Activated CD4-positive, CD25-positive, alpha-beta regulatory T cell treated with anti-CD3 and anti-CD28 coated beads, Interleukin-2, amount 50 U/mL, for 24 hours (primary cell): ENCODE measurements at places on chromosomes 16 and 17.

- no peak for ATAC-seq
Observed at GRCh38 chr16:54116124-54116655, 170.4 kb downstream of the IRX3 start.

GRCh38 chr16:77470851-77471250, 36.0 kb upstream of the ADAMTS18 start:
- ATAC-seq: no peak

DNA sequence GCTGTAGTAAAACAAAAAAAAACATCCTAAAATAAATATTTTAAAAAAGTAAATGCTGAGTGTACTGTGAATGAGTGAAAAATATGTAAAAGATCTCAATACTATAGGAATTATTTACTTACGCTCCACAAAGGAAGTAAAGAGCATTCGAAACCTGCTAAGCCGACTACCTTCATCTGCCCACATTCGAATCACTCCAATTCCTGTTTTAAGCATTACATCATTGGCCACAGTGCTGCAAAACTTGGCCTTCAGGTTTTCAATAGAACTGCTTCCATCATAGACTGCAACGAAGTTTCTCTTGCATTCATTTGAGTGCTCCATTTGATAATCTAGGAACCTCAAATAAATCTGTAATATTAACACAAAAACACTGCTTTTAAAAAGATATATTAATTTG, 34.4 kb downstream of the NETO2 start:
- ATAC-seq: no peak

- no peak for ATAC-seq
Observed at GRCh38 chr17:39754958-39755553, 17.3 kb downstream of the GRB7 start.

GRCh38 chr16:79114759-79115158, 485.8 kb downstream of the MAF start:
- no peak for ATAC-seq

DNA sequence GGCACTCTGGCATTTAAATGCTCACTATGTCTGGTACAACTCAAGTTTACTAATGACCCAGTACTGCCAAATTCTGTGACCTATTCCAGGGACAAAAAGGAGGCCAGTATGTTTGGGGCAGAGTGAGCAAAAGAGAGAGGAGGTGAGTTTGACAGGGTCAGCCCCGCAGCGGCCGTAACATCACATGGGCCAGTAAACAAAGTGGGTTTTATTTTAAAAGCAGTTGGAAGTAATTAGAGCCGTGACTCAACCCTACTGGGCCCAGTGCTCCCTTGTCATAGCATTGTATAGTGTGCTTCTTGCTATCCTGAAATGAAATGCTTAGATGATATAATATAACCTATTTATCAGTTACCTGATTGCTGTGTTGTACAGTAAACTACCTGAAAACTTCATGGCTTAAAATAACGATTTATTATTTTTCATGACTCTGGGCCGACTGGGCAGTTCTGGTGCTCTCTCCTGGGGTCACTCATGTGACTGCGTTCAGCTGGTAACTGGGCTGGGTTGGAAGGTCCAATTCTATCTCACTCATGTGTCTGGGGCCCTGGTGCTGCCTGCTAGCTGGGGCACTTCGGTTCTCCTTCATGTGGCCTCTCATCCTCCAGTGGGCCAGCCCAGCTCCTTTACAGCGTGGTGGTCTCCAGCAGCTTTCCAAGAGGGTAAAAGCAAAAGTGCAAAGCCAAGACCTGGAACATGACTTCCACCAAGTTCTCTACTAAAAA, 27.4 kb downstream of the IQCK start:
- ATAC-seq: no peak
